ENCODE measurements at places on chromosomes 1 and 21. TPM values are rescaled to one million over a fixed set of nuclear protein-coding genes. Genes with fewer than 3 reads are reported as not detected.

DNA sequence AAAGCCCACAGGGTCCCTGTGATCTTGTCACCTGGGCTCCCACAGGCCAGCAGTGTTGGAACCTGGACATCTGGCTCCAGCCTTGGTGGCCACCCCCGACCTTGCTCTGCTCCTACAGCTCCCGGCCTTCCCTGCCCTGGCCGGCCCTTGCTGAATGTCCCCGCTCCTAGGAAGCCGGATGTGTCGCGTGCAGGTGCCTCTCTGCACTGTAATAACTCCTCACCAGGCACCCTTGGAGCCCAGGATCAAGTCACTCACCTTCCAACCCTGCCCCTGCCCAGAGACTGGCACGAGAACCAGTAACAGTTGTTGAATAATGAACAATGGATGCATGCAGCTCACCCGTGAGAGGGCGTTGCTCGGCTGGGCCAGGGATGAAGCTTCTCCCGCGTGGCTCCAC lies 12.1 kb downstream of the PDE9A start:
- no peak for DNase-seq

- no peak for DNase-seq
Observed at GRCh38 chr1:74699331-74699730, 25.7 kb upstream of the ERICH3 start.

GRCh38 chr21:28337315-28337714 lies 655.4 kb downstream of the LTN1 start:
- no peak for DNase-seq

DNA sequence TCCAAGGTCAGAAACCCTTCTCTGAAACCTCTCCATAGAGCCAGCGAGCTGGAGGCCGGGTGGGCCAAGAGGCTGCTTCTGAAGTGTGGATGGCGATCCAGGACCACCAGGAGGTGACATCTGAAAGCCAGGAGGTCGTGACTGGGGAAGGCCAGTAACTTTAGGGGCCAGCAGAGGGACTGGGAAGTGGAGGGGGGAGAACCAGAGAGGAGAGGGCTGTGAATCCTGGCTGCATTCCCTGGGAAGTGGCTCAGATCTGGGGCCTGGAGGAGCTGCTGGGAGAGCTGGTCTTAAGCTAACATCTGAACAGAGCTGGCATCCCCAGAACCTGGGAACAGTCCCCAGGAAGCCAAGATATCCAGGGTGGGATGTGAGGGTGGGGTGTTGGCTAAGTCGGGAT lies 11.3 kb upstream of the EPHA8 start:
- DNase-seq, result no peak

GRCh38 chr1:25450891-25451290 lies 20.2 kb downstream of the MACO1 start:
- no peak for DNase-seq

- DNase-seq, result no peak
Observed at GRCh38 chr1:92367496-92367895, 68.6 kb downstream of the RPAP2 start.

GRCh38 chr1:53362851-53363642 lies 35.2 kb upstream of the LRP8 start:
- no peak for DNase-seq

- peak; percentile 92 for DNase-seq
Observed at GRCh38 chr1:16913833-16914662, 7.7 kb upstream of the CROCC start.

- no peak for DNase-seq
Observed at GRCh38 chr1:248714248-248714647, 11.7 kb upstream of the OR14I1 start.

DNA sequence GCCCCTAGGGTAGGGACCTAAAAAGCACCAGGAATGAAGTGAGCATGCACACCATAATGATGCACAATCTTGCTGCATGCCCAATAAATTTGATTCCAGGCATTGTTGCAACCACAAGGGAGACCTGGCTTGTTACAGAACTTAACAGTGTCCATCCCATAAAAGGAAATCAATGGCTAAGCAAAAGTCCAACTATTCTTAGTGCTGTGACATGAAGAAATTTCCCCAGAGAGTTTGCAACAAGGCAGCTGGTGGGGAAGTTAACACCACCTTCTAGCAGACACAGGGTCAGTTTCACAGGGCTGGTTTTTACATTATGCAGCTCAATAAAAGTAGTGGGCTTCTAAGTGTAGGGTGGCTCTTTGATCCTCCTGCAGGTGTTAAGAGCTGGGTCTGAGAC lies 221.1 kb downstream of the KCNJ6 start:
- DNase-seq, result no peak

- DNase-seq, result no peak
Observed at GRCh38 chr1:88210103-88210787, 473.8 kb upstream of the PKN2 start.

- no peak for DNase-seq
Observed at GRCh38 chr1:170494369-170494768, 37.6 kb upstream of the GORAB start.

- DNase-seq, result no peak
Observed at GRCh38 chr1:2512862-2513421, 13.5 kb downstream of the PANK4 start.

- peak; percentile 41 for DNase-seq
Observed at GRCh38 chr1:211352985-211353515, 26.4 kb downstream of the TRAF5 start.

DNA sequence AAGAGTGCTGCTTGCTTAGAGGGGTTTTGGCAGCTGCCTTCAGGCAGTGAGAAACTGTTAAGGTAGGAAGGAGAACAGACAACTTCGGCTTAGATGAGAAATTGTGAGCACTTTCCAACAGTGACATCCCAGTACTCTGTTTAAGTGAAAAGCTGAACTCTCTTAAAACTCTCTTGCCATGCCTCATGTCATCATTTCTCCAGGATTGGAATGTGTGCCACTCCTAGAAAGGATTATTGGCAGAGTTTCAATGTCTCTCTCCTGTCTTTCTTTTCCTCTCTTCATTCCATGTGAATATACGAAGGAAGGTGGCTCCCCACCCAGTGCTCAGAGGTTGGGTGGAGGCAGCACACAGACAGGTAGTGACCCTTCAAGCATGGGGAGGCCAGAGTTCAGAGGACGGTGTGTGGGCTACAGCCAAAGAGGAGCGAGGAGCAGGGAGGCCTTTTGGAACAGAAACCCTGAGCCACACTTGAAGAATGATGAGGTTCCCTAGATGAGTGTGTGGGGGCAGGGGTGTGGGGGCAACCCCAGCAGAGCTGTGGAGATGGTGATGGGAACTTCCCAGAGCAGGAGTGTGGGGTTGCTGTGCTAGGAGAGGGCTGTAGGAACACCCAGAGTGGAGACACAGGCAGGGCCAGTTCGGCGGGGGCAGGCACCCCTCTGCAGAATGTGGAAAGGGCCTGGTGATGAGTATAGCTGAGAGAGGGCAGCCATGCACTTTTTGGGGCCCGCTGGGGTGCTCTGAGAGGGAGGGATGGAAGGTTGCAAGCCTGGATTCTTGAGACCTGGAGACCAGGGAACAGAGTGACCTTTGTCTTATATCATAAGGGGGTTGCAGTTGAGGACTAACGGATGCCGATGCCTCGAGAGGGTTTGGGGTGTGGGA lies 58.8 kb downstream of the GALNT2 start:
- no peak for DNase-seq

DNA sequence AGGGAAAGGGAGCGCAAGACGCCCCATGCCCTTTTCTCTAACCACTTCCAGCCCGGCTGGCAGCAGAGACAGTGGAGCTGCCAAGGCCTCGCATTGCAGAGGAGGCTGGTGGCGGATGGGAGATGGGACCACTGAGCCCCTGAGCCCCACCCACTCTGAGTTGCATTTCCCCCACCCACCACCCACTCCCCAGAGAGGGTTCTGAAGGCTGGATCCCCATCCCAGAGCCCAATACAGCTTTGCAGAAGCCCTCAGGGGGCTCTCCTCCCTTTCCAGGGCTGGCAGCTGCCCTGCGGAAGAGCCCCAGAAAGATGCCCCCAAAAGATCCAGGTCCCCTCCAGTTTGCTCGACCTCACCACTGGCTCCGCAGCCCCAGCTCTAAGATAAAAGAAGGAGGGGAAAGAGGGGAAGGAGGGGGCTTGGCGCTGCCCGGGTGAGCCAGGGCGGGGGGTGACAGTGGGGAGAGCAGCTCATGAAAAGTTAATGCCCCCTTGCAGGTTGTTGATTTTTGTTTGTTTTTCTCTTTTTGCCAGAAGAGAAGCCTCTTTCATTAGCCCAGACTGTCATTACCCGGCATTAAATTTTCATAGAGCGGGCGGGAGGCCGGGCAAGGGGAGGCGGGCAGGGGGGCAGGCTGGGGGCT lies 38.4 kb upstream of the CASZ1 start:
- DNase-seq, result no peak

GRCh38 chr1:74971982-74972381 lies 162.2 kb upstream of the LHX8 start:
- DNase-seq, result no peak

- DNase-seq, result no peak
Observed at GRCh38 chr21:33025489-33026442, at the start of gene OLIG2. OLIG2 (plus strand) TSS chr21:33025935; CDS start chr21:33026863, 928 bp downstream.

GRCh38 chr21:34690041-34690792 lies 21.4 kb downstream of the CLIC6 start:
- DNase-seq, result peak; percentile 62

DNA sequence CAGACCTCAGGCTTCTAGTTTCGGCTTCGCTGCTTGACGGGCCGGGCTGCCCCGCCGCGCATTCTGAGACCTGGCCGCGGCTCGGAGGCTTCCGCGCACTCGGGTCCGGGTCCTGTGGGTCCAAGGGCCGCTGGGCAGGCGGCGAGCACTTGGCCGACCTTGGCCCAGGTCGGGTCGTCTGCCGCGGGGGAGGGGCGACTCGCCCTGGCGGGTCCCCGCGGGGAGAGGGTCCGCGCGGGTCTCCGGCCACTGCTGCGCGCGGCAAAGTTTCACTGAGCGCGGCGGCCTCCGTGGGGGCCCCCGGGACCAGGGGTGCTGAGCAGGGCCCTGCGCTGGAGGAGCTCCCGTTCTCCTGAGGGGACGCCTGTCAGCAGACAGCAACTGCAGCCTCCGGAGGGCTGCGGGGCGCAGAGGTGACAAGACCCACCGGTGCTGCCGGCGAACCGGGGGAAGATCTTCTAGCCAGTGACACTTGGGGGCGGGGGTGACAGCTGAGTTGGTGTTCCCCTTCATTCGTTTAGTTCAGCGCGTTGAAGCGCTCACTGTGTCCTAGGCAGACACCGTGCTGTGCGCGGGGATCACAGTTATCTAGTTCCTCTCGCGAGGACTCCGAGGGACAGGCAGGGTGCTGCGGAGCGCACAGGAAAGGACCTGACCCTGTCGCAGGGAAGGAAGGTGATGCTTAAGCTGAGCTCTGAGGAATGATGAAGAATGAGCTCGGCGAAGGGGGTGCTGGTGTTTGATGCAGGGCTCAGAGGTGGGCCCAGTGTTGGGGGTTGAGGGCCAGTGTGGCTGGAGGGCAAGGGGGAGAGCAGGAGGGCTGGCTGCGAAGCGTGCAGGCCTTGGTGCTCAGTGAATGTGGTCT lies 725 bp downstream of the MTFR1L start:
- peak; percentile 61 for DNase-seq

GRCh38 chr1:20439282-20439681 lies 46.7 kb downstream of the CAMK2N1 start:
- DNase-seq, result no peak

DNA sequence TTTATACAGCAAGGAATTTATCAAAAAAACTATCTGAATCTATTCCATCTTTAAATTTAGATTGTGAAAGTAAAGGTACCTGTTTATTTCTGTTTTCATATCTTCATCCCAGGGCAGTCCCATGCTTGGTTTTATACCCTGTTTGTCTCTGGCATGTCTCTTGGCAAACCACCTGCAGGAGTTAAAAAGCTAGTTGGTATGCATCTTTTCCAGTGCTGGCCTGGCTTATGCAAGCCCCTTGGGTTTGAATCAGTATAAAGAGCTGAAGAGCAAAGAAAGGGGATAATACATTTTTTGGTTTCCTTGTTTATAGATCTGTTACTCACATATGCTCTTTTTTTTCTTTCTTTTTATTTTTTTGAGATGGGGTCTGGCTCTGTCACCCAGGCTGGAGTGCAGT lies 37.8 kb downstream of the LRRC8C start:
- DNase-seq, result no peak

- no peak for DNase-seq
Observed at GRCh38 chr1:151128800-151129199, 17.6 kb downstream of the SEMA6C start.

DNA sequence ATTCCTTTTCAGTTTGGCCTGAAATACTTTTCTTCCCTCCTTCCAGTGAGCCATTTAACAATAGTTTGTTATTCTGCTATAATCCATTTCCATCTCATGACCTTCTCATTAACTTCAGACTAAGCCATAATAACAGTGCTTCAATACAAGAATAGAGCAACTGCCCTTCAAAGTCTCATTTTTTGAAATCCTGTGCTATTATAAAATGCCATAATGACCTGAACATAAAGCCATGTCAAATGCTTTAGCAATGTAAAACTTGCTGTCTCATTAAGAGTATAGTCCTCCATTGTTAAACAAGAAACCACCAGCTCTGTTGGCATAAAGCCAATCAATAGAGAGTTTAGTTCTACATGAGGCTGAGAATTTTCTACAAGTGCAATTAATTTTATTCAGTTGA lies 9.6 kb upstream of the PIGK start:
- no peak for DNase-seq

DNA sequence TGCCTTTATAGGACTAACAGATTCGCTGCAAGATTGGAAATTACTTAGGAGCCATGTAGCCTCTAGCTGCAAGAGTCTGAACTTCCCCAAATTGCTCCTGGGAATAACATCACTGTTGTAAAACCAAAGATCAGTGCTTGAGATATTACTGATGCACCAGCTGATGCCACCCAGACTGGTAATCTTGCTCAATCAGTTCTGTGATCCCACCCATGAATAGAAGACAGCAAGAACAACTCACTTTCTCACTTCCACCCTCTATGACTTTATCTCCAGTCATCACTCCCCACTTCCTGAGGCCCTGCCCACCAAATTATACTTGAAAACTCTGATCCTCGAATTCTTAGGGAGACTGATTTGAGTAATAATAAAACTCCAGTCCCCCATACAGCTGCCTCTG lies 1011.1 kb downstream of the PLA2G4A start:
- DNase-seq, result no peak

GRCh38 chr1:209586221-209586740 lies 2.8 kb downstream of the CAMK1G start:
- no peak for DNase-seq

GRCh38 chr21:35245879-35246278 lies 196.8 kb upstream of the RUNX1 start:
- DNase-seq, result no peak

- DNase-seq, result no peak
Observed at GRCh38 chr1:24503059-24503751, 569 bp downstream of the RCAN3 start.

GRCh38 chr1:208172423-208173145 lies 71.6 kb downstream of the PLXNA2 start:
- DNase-seq, result no peak

GRCh38 chr1:241702442-241703373 lies 50.6 kb downstream of the WDR64 start:
- no peak for DNase-seq

Gene ANGPTL1
- total RNA-seq, result 24.2 TPM

Gene MAN1C1
- total RNA-seq, result 18.4 TPM

Gene LRRC3
- total RNA-seq, result 15.6 TPM

Gene LMOD1
- total RNA-seq, result 257 TPM

Gene TMEM61
- total RNA-seq, result 2.3 TPM

Gene RASSF5
- total RNA-seq, result 49.5 TPM

Gene USF1
- 58.8 TPM for total RNA-seq

Gene NEK2
- total RNA-seq, result 1.3 TPM

Gene BACE2
- total RNA-seq, result 174 TPM

Gene NKAIN1
- total RNA-seq, result 0.14 TPM

Gene TMEM50A
- 124 TPM for total RNA-seq

Gene OR2L2
- total RNA-seq, result 0.06 TPM

Gene RGS18
- 2.4 TPM for total RNA-seq

All from mucosa of gallbladder (tissue), 1 donor.